Activated T-cell treated with anti-CD3 and anti-CD28 coated beads for 1 hour (primary cell): ENCODE measurements at places on chromosomes 2 and 18.

DNA sequence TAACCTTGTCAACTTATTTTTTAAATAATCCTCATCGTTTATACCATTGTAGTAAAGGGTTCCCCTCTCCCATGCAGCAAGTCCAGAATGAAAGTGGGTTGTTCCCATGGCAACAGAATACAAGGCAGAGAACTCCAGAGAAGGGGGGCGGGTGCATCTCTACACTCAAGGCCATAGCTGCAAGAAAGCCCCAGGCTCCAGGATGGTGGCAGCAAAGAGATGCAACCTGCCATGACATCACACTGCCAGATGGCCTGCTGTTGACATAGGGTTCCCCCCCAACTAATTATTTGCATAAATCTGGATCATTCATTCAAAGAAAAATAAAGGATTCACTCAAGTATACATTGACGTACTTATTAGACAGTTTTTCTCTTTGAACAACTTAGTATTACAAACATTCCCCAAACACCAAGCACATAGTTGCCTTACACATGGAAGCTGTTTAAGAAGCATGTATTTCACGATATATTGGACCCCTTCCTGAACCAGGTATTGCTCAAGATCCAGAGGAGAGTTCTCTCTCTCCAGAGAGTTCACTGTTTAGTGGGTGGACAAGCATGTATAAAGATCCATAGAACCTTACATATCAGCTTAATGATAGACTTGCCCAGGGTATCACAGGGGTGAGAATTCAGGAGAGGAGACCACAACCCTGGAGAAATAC, 87.4 kb upstream of the KLF7 start:
- DNase-seq, result no peak

GRCh38 chr2:17643031-17643615, 102.6 kb downstream of the VSNL1 start:
- no peak for DNase-seq

DNA sequence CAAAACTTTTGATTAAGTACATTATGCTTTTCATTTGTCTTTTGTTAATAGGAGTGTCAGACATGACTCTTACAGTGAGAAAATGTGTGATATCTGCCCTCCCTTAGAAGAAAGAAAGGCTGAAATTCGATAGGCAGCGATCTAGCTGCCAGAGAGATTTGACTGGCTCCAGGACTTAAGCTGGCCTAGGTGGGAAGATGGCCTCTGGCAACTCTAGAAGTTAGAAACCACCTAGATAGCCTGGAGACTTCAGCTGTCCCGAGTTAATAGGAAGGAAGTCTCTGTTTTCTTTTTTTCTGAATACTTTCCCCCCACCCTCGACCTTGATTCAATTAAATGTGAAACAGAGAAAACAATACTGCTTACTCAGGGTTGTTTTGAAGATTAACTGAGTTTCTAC, 1194.7 kb upstream of the CRIM1 start:
- DNase-seq, result no peak

DNA sequence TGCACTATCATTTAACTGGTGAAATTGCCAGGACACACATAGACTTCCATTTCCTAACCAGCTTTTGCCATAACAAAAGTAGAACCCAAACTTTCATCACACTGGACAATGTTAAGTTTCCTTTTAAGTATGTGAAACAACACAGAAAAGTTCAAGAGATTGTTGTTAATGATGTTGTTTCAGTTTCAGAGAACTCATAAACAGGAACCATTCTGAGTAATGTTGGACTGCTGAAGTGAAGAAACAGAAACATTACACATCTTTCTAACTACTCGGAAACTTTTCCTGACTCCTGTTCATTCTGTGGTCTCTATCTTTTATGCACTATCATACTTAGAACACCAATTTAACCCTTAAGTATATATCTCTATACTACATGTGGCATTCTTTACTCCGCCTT, 179.2 kb downstream of the RIT2 start:
- no peak for DNase-seq

DNA sequence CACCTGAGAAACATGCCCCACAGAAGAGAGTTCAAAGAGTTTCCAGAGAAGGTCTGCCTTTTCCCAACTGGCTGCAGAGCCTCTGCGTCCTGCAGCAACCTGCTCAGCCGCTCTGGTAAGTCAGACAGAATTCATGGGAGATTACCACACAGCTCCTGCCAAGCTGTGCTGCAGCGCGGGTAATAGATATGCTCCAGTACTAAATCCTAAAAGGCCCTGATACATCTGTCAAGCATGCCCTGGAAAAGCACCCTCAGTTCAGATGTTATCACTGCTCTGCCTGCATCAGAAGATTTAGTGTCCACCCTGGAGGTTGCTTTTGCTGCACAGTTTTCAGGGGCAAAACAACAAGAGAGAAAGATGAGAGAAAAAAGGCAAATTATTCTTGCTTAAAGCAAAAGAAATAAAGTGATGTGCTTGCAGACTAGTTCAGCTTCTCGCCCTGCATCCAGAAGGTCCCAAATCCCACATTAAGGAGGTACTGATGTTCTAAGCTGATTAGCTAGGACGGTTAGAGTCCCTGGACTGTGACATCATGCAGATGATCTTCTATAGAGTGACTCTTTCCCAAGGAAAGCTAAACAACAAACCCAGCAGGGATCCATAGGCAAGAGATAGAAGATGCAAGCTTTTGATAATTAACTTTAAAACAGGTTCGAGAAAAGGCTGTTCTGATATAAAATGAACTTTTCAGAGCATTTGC, 488.6 kb downstream of the BCL11A start:
- DNase-seq, result no peak

GRCh38 chr18:9038277-9038871, 64.1 kb upstream of the NDUFV2 start:
- DNase-seq, result no peak

DNA sequence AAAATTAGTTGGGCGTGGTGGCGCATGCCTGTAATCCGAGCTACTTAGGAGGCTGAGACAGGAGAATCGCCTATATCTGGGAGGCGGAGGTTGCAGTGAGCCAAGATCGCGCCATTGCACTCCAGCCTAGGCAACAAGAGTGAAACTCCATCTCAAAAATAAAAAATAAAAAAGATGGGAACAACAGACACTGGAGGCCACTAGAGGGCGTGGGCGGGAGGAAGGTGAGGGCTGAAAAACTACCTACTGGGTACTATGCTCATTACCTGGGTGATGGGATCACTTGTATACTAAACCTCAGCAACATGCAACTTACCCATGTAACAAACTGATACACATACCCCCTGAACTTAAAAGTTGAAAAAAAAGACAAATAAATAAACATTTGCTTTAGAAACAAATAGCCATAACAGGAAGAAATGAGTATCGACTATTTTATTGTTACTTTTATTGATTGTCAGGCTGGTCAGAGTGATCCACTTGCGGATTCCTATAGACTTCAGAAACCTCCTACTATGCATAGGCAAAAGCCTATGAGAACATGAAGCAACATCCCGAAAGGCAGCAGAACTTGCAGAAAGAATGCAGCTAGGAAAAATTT, 61.0 kb downstream of the TMEM163 start:
- no peak for DNase-seq

DNA sequence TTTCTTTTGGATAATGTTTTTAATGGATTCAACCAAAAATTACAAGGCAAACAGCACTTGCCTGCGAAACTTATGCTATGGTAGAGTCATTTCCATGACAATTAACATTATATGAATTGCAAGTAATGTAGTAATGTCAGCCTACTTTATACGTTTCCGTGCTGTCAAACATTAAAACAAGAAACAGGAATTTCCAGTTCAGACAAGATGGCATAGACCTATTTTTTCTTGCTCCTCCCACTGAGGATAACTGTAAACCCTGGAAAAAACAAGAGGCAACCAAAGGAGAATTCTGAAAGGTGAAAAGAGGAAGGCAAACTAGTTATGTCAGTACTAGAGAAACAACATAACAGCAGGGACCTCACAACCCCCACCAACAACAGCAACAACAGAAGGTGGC, 170.7 kb downstream of the DIS3L2 start:
- DNase-seq, result no peak

DNA sequence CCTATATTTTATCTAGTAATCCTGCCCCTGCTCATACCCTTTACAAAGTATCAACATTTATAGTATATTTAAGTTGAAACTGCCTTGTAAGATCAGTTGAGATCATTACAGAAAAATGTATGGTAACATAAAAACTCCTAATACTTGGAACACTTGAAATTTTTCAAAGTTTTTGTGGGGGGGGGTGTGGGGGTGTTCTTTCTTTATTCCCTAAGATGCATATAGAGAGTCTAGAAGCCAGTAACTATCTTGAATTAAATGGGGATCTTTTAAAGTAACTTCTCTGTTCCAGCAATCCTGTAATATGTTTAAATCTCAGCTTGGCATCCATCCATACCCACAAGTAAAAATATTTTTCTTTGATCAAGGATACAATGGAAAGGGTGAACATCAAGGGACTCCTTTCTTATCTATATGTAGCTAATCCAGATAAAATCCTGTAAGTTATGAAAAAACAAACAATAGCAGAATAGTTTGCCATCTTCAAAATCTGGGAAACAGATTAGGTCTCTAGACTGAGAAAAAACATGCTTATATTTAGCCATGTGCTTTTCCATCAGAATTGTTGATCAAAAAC, 455.3 kb downstream of the MEIS1 start:
- DNase-seq, result no peak

GRCh38 chr2:177379354-177379753, 13.2 kb upstream of the AGPS start:
- DNase-seq, result no peak

GRCh38 chr2:108918156-108918874, 70.7 kb downstream of the EDAR start:
- no peak for DNase-seq

DNA sequence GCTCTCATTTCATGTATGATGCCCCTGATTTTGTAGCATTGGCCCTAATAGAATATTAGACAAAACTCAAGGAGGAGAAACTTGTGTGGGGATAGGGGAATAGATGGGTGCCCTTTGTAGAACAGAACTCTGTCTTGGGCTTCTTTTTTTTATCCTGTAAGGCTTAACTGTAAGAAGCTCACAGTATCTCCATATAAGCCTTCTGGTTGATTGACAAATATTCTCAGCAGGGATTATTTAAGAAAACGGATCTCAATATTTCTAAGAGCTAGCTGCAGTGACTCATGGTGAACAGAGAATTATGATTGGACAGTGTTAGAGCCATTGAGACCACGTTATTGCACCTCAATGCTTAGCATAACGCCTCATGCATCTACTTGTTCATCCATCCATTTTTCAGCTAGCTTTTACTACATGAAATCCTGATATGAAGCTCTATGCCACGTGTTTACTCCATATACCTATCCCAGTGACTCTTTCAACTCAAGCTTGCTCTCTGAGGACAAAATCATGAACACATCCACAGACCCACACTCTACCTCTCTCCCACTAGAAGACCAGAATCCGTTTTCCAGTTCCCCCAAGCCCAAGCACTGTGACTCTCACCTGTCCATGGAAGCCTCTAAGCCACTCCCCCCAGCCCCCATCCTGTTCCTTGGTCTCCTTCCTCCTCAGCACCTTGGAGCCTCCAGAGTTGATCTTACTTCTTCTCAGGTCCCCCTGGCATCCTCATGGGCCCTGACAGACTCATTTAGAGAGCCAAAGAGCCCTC, 99.2 kb downstream of the BCL2L11 start:
- no peak for DNase-seq

DNA sequence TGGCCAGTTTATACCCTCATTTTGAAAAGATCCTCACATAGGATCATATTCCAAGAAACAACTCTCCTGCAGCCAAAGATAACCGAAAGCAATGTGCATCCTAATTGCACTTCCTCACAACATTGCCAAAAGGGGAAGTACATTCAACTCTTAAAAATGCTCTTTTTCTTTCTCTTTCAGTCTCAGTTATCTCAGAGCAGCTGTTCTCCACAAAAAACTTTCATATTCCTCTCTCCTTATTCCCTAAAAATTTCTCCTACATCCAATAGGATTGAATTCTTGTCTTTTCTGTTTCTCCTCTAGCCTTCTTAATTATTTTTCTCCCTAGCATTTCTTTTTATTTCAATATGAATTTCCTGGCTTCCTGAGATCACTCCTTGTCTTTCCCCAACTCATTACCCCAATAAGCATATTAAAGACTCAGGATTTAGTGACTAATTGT, 7.4 kb upstream of the VRK2 start:
- no peak for DNase-seq

DNA sequence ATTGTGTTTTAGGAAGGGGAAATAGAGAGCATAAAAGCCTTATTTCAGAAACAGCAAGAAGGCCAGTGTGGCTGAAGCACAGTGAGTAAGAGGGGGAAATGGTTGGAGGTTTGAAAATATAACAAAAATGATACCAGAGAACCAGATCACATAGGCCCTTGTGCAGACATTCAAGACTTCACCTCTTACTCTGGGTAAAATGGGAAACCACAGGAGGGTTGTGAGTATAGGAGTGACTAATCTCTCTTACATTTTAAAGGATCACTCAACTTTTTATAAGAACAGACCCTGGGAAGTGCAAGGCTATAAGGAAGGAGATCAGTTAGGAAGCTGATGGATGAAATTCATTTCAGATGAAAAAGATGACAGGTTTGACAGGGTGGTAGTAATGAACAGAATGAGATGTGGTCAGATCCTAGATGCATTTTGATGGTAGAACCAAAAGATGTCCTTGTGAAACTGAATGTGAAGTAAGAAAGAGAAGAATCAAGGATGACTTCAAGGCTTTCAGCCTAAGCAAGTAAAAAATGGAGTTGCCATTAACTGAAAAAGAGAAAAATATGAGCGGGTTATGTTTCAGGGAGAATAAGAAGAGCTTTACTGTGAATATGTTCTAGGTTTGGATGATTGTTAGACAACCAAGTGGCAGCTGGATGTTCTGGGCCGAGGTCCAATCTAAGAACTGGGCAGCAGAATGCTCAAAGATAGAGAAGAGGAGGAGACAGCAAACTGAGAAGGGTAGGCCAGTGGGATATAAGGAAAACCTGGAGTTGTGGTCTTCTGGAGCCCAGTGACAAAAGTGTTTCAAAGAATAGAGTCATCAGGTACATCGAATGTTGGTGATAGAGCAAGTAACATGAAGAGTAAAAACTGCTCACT, 65.1 kb downstream of the USP40 start:
- DNase-seq, result no peak

DNA sequence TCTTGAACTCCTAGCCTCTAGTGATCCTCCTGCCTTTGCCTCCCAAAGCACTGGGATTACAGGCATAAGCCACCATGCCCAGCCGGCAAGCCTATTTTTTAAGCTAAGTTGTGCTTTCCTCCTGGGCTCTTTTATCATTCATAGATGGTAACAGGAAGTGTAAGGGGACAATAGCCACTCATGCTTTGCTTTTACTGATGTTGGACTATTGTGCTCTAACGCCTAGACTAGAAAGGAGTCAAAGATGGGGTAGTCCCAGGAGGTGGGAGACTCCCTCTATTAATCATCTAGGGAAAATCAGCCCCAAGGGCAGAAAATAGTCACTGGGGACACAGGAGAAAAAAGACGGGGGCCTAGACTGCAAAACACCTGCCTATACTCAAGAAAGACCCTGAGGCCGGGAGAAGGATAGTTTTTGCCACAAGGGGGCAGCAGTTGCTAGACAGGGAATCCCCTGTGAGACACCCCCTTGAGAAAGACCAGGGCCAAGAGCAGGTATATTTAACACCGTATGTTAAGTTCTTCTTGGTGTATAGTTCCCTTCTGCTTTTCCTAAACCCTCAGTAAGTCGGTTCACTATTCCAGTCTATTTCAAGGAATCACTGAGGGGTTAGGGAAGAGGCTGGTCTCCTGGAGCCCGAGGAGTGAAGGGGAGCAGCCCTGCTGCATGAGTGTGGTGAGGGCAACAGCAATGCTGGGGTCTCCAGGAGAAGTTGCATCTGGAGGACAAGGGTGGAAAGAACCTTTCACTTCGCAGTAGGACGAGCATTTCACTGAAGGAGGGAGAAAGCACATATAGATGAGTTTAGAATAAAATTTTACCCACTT, 2.1 kb upstream of the CXCR1 start:
- peak; percentile 64 for DNase-seq
